ENCODE measurements at places on chromosomes 4 and X.

- peak; percentile 76 for DNase-seq
Measured at GRCh38 chr4:182897601-182898478, 19.3 kb downstream of the DCTD start.

DNA sequence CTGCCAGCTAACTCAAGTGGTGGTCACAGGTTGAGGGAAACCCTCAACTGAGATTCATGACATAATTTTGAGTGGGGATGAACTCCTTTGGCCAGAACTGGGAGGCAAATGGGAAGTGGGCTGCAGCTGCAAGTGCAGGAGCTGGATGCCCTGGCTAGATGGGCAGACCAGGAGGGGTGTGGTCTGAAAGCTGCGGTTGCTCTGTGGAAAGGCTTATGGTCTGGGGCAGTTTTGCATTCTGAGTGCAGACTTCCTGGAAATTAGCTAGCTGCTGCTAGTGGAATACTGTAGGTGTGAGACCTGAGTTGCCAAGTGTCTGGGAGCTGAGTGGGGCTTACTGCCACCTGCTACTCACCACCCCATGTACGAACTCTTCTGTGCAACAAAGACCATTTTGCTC is 52.1 kb upstream of the NAP1L2 start:
- DNase-seq: no peak

DNA sequence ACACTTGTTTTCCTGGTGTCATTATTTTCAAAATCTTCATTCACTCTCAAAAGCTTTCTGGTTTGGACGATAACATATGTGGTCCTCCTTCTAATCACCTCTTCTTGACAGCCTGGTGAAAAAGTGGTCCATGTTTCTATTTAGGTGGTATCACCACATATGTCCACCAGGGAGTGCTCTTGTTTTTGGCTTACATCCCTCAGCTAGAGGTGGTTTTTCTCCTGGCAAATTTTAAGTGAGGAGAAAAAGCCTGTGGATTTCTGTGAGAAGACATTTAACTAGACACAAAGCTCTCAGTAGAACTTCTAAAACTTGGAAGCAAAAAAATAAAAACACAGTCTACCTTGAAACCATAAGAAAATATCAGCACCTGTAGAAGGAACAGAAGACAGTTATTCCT is 58.0 kb upstream of the FRMPD4 start:
- DNase-seq: peak; percentile 29

DNA sequence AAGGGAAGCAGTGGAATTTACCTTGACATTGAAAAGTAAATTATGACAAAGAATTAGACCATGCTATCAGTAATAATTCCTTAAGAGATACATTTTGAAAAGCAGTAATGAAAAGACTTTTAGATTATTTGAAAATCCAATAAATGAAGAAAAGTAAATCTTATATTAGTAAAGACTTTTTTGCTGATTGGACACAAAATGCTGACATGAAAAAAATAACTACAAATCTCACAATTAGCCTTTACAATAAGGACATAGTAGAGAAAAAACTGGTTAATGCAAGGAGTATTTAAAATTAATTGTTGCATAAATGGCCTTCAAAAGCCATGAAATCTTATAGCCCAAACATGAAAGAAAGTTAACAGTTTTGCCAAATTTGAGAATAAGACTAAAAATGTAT is 446.1 kb upstream of the FAM241A start:
- no peak for DNase-seq

DNA sequence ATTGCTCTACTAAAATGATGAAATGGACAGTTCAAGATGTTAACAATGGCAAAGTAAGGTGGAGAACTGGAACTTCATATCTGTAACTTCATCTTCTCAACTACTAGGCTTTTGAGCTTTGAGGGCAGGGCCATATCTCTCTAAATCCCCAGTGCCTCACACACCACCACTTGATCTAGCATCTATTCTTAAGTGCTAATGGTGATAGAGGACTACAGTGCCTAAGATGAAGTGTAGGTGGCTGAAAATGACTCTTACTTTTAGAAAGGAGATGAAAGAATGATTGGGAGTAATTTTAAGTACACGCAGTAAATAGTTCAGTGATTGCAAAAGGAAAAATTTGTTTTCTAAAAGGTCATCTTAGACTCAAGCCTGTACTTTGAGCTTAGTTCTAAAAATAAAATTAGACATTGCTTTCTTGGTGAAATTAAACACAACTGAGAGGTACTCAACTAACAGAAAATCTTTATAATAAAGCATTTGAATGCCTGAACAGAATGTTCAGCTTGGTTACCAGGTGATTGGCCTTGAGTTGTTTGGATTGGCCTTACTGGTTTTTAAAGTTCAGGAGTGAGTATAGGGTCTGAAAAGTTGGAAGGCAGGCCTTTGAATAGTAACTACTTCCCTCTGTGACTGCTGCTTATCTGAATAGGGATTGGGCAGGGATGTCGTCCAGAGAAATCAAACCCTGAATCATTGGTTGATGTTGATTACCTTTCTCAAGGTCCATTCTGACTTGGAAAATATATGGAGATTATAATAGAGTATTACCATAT is 45.4 kb downstream of the DIAPH2 start:
- DNase-seq: no peak

DNA sequence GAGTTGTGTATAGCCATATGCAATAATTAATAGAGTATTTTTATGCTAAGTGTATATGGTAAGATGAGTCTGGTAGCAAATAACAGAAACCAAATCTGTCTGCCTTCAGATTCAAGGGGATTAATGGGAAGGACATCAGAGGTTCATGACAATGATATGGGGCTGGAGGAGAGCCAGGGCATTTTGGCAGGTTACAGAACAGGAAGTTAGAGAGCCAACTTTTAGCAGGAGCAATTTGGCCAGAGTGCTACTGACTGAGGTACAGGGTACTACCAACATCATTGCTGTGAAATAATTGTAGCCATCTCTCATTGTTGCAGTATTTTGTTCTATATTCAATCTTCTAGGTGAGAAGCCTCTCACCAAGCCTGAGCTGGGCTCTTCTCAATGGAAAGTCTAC is 210.9 kb upstream of the FAM47A start:
- no peak for DNase-seq

All from NCI-H510A treated with DMSO at 0.1 percent for 48 hours (cell line).